Stomach (tissue), 19 donors: ENCODE measurements at places on chromosomes 4 and X. TPM values are rescaled to one million over a fixed set of nuclear protein-coding genes. Genes with fewer than 3 reads are reported as not detected.
A peak's percentile ranks its signal among the peaks of the same experiment; 100 is the strongest.

GRCh38 chrX:65488495-65488894, 46.1 kb downstream of the LAS1L start:
- no peaks in the 10 kb centered on the region for H3K4me1 ChIP-seq
- no peak overlapping the region for H3K4me3 ChIP-seq
- DNase-seq, result no peak
- H3K36me3 ChIP-seq, result no peaks in the 10 kb centered on the region

The DMRTC1 gene
- not detected for polyA plus RNA-seq

DNA sequence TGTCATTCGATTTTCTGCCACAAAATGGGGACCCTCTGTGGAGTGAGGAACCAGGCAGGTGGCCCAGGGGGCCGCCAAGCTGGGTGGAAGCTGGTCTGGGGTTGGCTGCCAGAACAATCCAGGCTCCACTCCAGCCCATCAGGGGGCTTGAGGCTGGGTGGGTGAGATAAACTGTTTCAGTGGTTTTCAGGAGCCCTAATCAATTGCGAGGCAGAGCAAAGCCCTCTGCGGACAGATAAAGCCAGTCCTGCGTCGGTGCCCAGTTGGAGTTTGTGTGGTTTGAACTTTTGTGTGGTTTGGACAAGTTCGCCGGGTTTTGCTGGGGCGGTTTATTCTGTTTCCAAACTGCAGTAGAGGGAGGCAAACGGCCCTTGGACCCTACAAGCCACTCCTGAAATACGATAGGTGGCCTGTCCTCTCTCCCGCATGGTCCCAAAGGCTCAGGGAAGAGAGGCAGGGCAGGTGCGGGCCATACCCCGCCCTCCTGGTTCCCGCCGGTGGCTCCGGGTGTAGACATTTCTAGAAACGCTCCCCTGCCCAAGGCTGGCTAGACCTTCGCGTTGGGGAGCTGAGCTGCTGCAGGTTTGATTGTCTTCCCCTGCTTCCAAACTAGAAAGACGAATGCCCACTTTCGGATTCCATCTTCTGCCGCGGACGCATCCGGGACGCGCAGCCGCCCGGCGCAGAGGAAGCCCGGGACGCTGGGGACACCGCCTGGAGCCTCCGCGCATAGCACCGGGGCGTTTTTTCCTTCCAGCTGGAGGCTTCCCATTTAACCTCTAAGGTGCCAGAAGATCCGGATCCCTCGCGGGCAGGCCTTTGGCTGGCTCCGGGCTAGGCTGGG, 169.0 kb upstream of the BCOR start:
- peak; percentile 88 for DNase-seq
- no peaks in the 10 kb centered on the region for H3K27me3 ChIP-seq
- H3K27ac ChIP-seq, result peak overlapping the region; percentile 47
- H3K4me1 ChIP-seq, result peaks cover 33% of the 10 kb centered on the region
- no peaks in the 10 kb centered on the region for H3K36me3 ChIP-seq

- no peaks in the 10 kb centered on the region for H3K36me3 ChIP-seq
- H3K4me1 ChIP-seq, result no peaks in the 10 kb centered on the region
- DNase-seq, result peak; percentile 33
- no peaks in the 10 kb centered on the region for H3K27me3 ChIP-seq
Observed at GRCh38 chr4:16820329-16820728, 78.1 kb downstream of the LDB2 start.

- no peak overlapping the region for H3K4me3 ChIP-seq
- no peaks in the 10 kb centered on the region for H3K27me3 ChIP-seq
- peak; percentile 71 for DNase-seq
Observed at GRCh38 chr4:6885953-6886557, 23.6 kb upstream of the TBC1D14 start.

- no peak overlapping the region for H3K27ac ChIP-seq
- H3K4me3 ChIP-seq, result no peak overlapping the region
- no peaks in the 10 kb centered on the region for H3K4me1 ChIP-seq
- H3K27me3 ChIP-seq, result no peaks in the 10 kb centered on the region
- no peak for DNase-seq
Observed at GRCh38 chr4:176755613-176756012, 37.1 kb downstream of the VEGFC start.

The HS3ST1 gene
- 2.9 TPM for polyA plus RNA-seq

DNA sequence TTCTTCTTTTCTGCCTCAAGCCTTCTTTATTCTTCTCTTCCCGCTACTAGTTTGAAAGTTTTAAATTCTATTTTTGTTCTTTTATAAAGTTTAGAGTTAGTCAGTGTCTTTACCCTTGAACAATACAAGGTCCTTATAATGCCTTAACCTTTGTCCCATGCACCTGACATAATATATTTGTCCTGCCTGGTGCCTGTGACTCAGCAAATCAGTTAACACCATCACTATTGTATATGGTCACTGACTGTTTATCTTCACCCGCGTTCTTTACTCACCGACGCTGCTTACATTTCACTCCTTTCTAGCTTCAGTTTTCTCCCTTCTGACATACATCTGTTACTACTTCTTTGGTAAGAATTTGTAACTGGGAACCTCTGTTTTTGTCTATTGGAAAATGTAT, 5.7 kb downstream of the SMIM20 start:
- no peaks in the 10 kb centered on the region for H3K27me3 ChIP-seq
- peaks cover 6% of the 10 kb centered on the region for H3K36me3 ChIP-seq
- peak overlapping the region; percentile 29 for H3K27ac ChIP-seq
- H3K4me1 ChIP-seq, result peaks cover 8% of the 10 kb centered on the region
- no peak overlapping the region for H3K4me3 ChIP-seq

The HCCS gene
- polyA plus RNA-seq, result 12.0 TPM

GRCh38 chr4:61782133-61782532, 582.0 kb downstream of the ADGRL3 start:
- no peak for DNase-seq
- H3K27me3 ChIP-seq, result no peaks in the 10 kb centered on the region
- no peaks in the 10 kb centered on the region for H3K36me3 ChIP-seq
- no peak overlapping the region for H3K4me3 ChIP-seq
- no peak overlapping the region for H3K27ac ChIP-seq

The SRPK3 gene
- 1.7 TPM for polyA plus RNA-seq

The SMIM14 gene
- polyA plus RNA-seq, result 16.4 TPM

The SORBS2 gene
- 31.2 TPM for polyA plus RNA-seq

DNA sequence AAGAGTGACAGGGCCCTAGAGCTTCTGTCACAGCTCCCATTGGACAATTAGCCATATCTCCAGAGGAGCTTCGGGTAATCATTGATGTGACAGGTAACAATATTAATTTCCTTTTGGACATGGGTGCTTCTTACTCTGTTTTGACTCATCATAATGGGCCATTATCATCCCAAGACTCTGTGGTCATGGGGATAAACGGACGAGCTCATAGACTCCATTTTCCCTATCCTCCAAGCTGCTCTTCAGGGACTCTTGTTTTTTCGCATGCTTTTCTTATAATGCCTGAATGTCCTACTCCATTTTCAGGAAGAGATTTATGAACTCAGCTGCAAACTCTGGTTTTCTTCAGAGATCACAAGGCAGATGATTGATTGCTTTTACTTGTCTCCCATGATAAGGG, 17.0 kb upstream of the UGT2B17 start:
- no peak overlapping the region for H3K4me3 ChIP-seq
- DNase-seq, result no peak
- no peaks in the 10 kb centered on the region for H3K4me1 ChIP-seq
- no peaks in the 10 kb centered on the region for H3K36me3 ChIP-seq
- H3K27me3 ChIP-seq, result no peaks in the 10 kb centered on the region

DNA sequence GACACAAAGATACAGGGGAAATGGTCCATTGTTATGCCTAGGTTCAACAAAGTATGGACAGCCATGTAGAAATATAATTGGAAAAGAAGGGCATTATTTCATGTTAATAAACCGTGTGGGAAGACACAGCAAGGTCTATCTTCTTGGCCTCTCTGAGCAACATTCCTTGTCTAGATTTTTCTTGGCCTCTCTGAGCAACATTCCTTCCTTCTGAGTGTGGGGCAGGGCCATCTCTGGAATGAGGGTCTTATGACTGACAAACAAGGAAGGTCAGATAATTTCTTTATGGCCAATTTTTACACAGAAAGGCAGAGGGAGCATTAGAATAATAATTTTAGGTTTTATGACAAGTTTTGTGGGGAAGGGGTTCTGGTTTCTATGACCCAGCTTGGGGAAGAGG, 24.3 kb upstream of the MAOA start:
- H3K27me3 ChIP-seq, result no peaks in the 10 kb centered on the region
- H3K27ac ChIP-seq, result no peak overlapping the region
- no peak for DNase-seq
- H3K4me3 ChIP-seq, result no peak overlapping the region
- no peaks in the 10 kb centered on the region for H3K4me1 ChIP-seq
- no peaks in the 10 kb centered on the region for H3K36me3 ChIP-seq

DNA sequence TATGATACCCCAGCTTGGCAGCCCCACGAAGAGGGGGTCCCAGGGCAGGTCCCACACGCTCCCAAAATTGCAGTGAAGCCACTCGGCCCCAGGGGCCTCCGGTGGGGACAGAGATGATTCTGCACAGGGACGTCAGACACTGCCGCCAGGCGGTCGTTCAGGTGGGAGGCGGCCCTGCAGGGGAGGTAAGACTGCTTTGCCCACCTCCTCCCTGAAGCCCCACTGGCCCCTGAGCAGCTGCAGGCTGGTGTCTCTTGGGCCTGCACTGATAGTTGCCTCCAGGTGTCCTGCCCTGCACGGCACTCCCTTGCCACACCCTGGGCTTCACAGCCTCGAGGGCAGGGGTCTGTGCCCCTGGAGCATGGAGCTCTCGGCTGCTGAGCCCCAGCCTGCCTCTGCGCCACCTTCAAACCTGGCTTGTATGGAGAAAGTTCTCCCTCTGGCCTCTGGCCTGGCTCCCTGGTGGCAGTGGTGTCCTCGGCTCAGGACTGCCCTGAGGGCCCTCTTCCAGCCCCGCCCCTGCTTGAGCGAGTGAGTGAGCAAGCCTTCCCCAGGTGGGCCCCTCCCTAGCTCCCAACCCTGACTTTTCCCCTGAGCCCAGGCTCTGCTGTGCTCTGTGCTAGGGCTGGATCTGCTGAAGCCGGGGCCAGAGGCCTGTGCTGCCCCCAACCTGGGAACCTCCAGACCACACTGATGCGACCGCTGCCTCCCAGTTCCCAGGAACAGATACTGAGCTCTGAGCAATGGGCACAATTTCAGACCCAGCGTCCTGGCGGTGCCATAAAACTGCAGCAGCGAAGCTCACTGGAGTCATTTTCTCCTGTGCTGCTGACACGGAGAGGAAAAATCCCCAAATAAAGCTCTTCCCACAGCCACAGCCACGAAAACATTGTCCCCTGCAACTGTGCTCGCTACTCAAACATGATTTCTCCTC, 16.1 kb downstream of the ADRA2C start:
- H3K4me1 ChIP-seq, result no peaks in the 10 kb centered on the region
- H3K4me3 ChIP-seq, result no peak overlapping the region
- H3K27me3 ChIP-seq, result no peaks in the 10 kb centered on the region
- H3K36me3 ChIP-seq, result no peaks in the 10 kb centered on the region
- DNase-seq, result no peak

DNA sequence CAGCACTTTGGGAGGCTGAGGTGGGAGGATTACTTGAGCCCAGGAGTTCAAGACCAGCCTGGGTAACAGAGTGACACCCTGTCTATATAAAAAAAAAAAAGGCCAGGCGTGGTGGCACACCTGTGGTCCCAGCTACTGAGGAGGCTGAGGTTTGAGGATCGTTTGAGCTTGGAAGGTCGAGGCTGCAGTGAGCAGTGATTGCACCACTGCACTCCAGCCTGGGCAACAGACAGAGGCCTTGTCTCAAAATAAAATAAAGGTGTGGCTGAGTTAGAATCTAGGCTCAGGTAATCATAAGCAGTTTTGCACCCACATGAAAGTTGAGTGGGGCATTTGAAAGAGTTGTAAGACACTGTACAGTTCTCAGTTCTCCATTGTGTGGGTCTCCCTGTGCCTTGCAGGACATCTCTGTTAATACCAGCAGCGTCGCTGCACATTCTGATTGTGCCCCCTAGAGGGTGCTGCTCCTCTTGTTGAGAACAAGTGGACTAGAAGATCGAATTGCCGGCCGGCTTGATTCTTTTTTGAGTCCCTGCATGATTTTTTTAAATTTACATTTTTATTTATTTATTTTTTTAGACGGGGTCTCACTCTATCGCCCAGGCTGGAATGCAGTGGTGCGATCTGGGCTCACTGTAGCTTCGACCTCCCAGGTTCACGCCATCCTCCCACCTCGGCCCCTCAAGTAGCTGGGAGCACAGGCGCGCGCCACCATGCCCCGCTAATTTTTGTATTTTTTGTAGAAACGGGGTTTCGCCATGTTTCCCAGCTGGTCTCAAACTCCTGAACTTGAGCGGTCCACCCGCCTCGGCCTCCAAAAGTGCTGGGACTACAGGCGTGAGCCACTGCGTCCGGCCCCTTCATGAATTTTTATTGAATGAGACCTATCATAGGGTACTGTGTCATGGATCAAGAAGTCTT, 73.6 kb upstream of the RBMX start:
- DNase-seq, result peak; percentile 70
- no peaks in the 10 kb centered on the region for H3K36me3 ChIP-seq
- no peak overlapping the region for H3K27ac ChIP-seq
- H3K27me3 ChIP-seq, result no peaks in the 10 kb centered on the region
- H3K4me3 ChIP-seq, result no peak overlapping the region

The SLITRK2 gene
- under 0.01 TPM for polyA plus RNA-seq

GRCh38 chrX:12439416-12439815, 301.1 kb downstream of the FRMPD4 start:
- no peaks in the 10 kb centered on the region for H3K4me1 ChIP-seq
- H3K36me3 ChIP-seq, result no peaks in the 10 kb centered on the region
- no peak for DNase-seq
- no peaks in the 10 kb centered on the region for H3K27me3 ChIP-seq
- H3K27ac ChIP-seq, result no peak overlapping the region

The VCX2 gene
- polyA plus RNA-seq, result not detected

GRCh38 chrX:107574711-107575110, 53.6 kb upstream of the PRPS1 start:
- no peaks in the 10 kb centered on the region for H3K4me1 ChIP-seq
- H3K4me3 ChIP-seq, result no peak overlapping the region
- no peak for DNase-seq
- peak overlapping the region; percentile 64 for H3K27ac ChIP-seq
- no peaks in the 10 kb centered on the region for H3K27me3 ChIP-seq

- H3K27me3 ChIP-seq, result no peaks in the 10 kb centered on the region
- no peak overlapping the region for H3K27ac ChIP-seq
- no peak overlapping the region for H3K4me3 ChIP-seq
- peaks cover 4% of the 10 kb centered on the region for H3K36me3 ChIP-seq
- peaks cover 48% of the 10 kb centered on the region for H3K4me1 ChIP-seq
Observed at GRCh38 chr4:1749370-1749769, 28.0 kb downstream of the TACC3 start.

The CTAG2 gene
- not detected for polyA plus RNA-seq

DNA sequence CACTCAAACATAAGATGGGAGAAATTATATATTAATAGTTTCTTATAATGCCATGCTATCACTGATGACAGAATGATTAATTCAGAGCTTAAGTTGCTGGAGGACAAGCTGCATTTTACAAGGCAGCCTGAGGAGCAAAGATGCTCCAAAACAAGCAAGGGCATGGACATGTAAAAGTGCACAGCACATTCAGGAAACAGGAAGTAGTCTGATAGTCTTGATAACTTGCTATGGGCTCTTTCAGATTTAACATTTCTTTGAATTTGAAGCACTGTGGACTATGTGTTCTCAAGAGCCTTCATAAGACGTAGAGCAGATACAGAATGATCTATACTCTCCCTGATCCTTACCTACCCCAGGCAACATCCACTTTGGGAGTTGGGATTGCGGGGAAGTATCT, 50.0 kb downstream of the AMMECR1 start:
- no peak for DNase-seq
- no peaks in the 10 kb centered on the region for H3K36me3 ChIP-seq
- no peak overlapping the region for H3K27ac ChIP-seq
- no peaks in the 10 kb centered on the region for H3K27me3 ChIP-seq
- H3K4me3 ChIP-seq, result no peak overlapping the region

- H3K4me1 ChIP-seq, result peaks cover 36% of the 10 kb centered on the region
- H3K27me3 ChIP-seq, result no peaks in the 10 kb centered on the region
- no peak overlapping the region for H3K4me3 ChIP-seq
Observed at GRCh38 chr4:27005501-27005900, 144.9 kb downstream of the STIM2 start.
